CD4-positive, alpha-beta T cell treated with Interleukin-4 for 1 hour (primary cell): ENCODE measurements at places on chromosomes 1 and 21.

- no peak for DNase-seq
Observed at GRCh38 chr1:9315411-9316079, 22.9 kb downstream of the SPSB1 start.

GRCh38 chr1:118272884-118273283 lies 87.9 kb upstream of the SPAG17 start:
- no peak for DNase-seq

DNA sequence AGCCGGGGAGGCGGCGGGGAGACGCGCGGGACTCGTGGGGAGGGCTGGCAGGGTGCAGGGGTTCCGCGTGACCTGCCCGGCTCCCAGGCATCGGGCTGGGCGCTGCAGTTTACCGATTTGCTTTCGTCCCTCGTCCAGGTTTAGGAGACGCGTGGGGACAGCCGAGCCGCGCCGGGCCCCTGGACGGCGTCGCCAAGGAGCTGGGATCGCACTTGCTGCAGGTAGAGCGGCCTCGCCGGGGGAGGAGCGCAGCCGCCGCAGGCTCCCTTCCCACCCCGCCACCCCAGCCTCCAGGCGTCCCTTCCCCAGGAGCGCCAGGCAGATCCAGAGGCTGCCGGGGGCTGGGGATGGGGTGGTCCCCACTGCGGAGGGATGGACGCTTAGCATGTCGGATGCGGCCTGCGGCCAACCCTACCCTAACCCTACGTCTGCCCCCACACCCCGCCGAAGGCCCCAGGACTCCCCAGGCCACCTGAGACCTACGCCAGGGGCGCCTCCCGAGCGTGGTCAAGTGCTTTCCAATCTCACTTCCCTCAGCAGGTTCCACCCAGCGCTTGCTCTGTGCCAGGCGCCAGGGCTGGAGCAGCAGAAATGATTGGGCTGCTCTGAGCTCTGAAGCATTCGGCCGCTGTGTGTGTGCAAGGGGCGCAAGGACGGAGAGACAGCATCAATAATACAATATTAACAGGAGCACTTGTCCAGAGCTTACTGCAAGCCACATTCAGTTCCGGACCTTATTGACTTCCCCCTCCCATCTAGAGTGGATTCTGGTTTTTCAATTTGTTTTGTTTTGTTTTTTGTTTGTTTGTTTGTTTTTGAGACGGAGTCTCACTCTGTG lies 10.3 kb downstream of the SIM2 start:
- DNase-seq: peak; percentile 2

- no peak for DNase-seq
Observed at GRCh38 chr1:87683196-87683956, 354.7 kb downstream of the LMO4 start.

DNA sequence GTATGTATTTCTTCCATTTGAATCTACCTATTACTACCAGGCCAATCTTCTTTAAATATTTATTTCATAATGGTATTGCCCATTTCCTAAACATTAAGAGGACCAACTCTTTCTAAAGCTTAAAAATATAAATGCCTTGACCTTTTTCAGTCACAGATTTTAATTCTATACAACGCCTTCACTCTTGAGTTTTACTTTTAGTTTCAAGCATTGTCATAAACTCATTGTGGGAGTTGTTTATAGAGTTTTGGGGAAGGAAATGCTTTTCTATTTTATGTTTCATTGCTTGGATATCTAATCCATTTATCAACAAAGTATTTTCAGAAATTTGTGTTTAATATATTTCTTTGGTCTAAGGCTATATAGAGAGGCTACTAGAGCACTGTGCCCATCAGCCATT lies 155.8 kb downstream of the DPYD start:
- DNase-seq: no peak

DNA sequence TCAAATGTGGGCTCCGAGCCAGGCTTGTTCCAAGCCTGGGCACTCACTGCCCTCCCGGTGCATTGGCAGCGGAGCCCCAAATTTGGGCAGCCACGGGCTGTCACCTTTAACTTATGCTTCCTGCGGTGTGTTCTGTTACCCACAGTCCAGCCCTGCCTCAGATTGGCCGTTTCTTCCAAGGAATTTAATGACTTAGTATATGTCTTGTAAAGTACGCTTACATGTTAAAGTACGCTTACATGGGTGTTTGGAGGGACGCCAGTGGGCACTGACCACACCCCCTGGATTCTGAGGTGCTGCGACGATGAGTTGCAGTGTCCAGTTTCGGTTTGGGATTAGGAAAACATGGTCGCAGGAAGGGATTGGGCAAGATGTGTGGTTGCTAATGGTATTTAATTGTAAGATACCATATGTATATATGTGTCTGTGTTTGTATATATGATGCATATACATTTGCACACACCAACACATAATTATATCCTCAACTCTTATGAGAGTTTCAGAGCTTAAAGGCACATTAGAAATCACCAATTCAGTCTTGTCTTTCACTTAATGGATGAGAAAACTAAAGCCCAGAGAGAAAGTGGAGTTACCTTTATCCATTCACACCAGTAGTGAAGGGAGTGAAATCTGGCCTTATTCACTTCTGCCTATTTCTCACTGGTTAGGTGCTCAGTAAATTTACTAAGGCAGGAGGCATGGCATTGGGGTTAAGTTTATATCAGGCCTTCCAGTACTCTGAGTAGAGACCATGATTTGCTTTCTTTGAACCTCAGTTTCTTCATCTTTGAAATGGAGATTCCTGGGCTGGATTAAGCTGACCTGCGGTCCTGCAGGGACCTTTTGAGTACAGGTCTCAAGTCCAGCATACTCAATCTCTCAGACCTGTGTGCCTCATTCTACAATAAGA lies 1.0 kb downstream of the SMYD2 start:
- no peak for DNase-seq

DNA sequence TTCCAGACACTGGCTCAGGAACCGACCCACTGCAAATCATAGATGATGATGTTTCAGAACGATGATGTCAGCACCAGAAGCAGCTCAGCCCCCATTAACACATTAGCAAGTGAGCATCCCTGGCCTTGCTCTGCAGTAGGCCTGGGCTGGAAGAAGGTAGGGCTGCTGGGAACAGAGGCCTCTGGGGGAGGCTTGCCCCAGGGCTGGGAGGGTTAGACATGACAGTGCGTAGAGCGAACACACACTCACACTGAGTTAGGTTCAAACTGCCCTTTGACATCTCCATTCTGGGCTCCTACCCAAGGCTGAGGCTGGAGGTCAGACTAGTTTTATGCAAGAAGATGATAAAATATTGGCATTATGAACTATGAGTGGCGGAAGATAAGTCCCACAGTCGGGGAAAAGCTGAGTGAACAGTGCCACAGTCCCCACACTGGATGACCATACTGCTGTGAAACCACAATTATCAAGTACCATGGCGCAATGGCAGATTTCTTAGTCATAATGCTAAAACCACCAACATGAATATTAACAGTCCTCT lies 91.1 kb downstream of the DMRTB1 start:
- no peak for DNase-seq

DNA sequence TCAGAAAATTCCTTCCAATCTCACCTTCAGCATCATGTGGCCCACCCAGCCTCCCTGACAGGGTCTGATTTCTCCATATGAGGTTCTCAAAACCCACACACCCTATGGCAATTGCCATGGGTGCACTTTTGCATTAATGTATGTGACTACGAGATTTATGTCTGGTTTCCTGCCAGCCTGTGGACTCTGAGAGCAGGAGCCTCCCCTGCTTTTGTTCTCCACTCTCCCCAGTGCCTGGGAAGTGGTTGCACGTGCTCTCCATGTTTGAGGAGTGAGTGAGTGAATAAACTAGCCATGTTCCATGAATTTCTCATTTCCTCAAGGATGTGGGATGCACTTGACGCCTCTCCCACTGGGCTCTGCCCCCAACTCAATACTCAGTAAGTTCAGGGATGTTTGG lies 91.2 kb downstream of the ACTL8 start:
- no peak for DNase-seq

GRCh38 chr1:71106658-71107322 lies 26.0 kb upstream of the ZRANB2 start:
- DNase-seq: no peak

DNA sequence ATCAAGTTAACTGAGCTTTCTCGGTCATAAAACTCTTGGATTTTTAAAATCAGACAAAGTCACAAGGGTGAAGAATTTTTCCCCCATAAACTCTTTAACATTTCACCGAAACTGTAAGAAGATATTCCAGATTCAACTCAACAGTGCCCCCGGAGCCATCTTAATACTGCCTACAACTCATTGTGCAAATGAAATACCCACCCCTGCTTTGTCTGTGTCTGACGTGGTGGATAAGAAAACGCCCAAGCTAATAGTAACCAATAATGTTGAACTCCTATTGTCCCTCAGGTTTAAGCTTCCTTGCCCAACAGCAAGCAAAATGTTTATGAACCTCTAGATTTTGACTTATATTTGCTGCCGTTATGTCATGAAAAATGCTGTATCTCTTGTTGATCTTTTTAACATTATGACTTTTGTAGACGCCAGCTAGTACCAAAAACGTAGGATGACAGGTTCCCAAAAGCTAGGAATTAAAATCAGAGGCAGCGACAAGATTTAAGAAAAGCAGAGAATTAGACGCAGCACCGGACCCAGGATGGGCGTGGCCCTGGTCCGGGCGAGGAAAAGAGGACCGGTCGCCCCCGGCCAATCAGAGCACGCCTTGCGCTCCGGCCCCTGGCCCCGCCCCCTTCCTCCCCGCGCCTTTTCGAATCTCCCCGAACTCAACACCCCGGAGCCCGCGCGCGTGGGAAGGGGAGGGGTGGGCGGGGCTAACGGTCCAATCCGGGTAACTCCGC lies 1.1 kb downstream of the STMN1 start:
- peak; percentile 93 for DNase-seq

- DNase-seq: no peak
Observed at GRCh38 chr1:162565460-162565859, 3.9 kb downstream of the UAP1 start.

- no peak for DNase-seq
Observed at GRCh38 chr1:28058168-28058567, 30.2 kb downstream of the EYA3 start.

DNA sequence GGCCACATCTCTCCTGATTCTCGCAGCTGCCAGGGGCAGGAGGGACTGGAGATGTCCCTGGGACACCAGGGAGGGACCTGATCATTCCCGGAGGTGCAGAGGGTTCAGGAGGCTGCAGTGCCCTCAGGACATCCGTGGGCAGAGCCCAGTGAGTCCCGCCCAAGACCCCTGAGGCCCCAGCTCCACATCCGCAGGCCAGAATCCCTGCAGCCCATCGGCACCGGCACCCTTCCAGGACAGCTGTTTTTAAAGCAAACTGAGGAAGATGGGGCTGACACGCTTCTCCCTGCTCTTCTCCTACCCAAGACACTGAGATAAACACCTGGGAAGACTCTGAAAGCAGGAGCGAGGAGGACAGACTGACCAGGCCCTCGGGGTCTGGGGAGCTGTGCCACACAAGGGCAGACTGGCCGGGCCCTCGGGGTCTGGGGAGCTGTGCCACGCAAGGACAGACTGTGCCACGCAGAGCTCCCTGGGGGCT lies 25.5 kb downstream of the SLC19A1 start:
- no peak for DNase-seq

- no peak for DNase-seq
Observed at GRCh38 chr1:6001992-6002576, 9.9 kb upstream of the NPHP4 start.

DNA sequence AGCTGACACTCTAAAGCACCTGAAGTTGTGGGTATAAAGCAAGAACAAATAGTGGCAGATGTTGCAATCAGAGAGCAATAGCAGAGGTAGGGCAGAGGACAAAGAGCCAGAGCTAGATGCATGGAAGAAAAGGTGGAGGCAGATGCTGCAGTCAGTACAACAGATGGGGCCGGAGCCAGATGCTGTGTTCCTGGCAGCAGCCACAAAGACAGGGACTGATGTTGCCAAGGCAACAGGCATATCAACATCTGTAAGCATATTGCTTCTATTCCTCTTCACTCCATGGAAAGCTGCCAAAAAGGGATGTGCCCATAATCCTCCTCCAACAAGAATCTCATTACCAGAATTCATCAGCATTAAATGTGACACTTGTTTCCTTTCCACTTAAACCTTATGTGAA lies 108.0 kb downstream of the TNNI3K start:
- no peak for DNase-seq

DNA sequence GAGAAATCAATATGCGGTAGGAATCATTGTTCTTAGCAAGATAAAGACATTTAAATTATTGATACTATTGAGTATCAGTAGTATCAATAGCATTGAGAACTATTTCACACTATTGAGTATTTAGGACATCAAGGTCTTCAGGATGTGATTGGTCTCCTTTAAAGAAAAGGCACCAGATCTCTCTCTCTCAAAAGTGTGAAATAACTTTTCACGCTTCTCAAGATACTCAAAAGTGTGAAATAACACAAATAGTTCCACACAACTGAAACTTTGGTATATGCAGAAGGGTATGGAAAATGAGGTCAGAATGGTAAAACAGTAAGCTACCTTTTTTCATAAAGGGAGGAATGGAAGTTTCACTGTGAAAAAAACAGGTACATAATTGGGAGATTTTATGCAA lies 6.7 kb upstream of the PYHIN1 start:
- DNase-seq: peak; percentile 44

DNA sequence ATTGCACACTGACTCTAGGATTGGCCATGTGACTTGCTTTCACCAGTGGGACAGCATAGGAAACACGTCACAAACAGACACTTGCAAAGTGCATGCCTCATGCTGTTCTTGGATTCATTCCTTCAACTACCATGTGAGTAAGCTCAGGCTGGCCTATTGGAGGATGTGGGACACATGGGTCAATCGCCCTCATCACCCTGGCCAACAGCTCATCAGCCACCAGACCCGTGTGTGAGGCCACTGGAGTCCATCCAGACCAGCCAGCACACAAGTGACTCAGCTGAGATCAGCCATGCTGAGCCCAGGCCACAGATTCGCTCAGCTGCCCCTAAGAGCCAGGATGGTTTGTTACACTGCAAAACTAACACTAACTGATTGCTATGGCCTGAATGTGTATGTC lies 216.1 kb upstream of the GRIK3 start:
- no peak for DNase-seq

DNA sequence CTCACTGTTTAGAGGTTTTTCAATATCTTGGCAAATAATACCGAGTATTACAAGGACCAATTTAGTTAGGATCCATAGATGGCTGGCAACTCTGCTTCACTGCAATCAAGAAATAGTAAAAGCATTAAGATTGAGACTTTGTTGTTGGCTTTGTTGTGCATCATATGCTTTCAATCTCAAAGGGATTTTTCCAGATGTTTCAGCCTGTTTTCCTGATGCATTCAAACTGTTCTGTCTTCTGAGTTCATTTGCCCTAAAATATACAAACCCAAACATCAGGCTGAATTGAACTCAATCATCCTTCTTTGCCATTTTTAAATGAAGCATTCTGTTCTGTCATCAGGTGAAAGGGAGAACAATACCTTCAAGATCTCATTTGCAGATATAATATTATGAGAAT lies 248.7 kb downstream of the TTLL7 start:
- DNase-seq: no peak

DNA sequence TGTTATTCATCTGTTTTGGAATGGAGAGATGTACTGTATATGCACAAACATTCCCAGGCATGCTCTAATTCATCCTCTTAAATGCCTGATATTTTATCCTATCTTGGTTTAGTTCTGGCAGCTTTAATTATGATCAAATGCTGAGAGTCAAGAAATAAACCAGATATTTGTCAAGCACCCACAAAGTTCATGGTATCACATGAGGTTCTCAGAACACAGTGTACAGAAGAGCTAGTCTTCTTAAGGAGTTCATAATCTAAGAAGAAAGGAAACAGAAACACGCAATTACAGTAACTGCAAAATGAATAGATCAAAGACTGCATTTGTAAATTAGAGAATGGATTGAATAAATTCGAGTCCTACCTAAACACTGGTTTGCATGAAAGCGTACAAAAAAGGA lies 58.3 kb upstream of the KCNH1 start:
- no peak for DNase-seq

- no peak for DNase-seq
Observed at GRCh38 chr1:107548276-107548675, 407.4 kb downstream of the NTNG1 start.
